ENCODE measurements at places on chromosomes 6 and 20. TPM values are rescaled to one million over a fixed set of nuclear protein-coding genes. Genes with fewer than 3 reads are reported as not detected.

The AVP gene
- 0.33 TPM for total RNA-seq

The CDH4 gene
- 0.61 TPM for total RNA-seq

The TPD52L2 gene
- 37.9 TPM for total RNA-seq

The NKAIN2 gene
- total RNA-seq = 2.4 TPM

The MACROD2 gene
- total RNA-seq = 1.6 TPM

The SPATS1 gene
- 0.33 TPM for total RNA-seq

The TRMT11 gene
- total RNA-seq = 27.3 TPM

The CFB gene
- total RNA-seq = 17.0 TPM

The CTAGE9 gene
- not detected for total RNA-seq

The PLG gene
- total RNA-seq = 0.14 TPM

The RUNX2 gene
- total RNA-seq = 3.7 TPM

The ADGRF5 gene
- total RNA-seq = 4.2 TPM

The CST4 gene
- total RNA-seq = 0.80 TPM

The NR2E1 gene
- 0.05 TPM for total RNA-seq

The RHAG gene
- total RNA-seq = 2.8 TPM

The PRSS35 gene
- total RNA-seq = 1.7 TPM

The SAPCD1 gene
- total RNA-seq = 1.2 TPM

The RIN2 gene
- 5.2 TPM for total RNA-seq

The FAM217A gene
- total RNA-seq = under 0.01 TPM

The OR12D1 gene
- not detected for total RNA-seq

The TENT5A gene
- total RNA-seq = 4.2 TPM

The TCF15 gene
- 0.42 TPM for total RNA-seq

Measured in thymus (tissue), 14 donors.